Naive B cell (primary cell): ENCODE measurements at places on chromosomes 1 and 21. TPM values are rescaled to one million over a fixed set of nuclear protein-coding genes. Genes with fewer than 3 reads are reported as not detected.

DNA sequence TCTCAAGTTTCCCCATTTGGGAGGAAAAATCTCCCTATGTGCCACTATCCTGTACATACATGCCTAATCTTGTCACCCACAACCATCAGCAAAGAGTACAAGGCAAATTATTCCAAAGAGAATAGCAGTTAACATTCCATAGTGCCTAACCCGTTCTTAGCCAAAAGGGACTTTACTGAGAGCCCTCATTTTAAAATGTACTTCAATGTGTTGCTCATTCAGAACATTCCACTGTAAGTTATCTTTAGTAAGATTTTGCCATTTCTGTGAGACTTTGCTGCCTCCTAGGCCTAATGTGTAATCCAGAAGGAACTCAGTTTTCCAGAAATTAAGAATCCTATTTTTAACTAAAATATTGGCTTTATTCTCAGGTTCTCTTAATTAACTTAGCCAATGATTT is 11.3 kb upstream of the MRPL55 start:
- DNase-seq: no peak

GRCh38 chr21:37060296-37060695 is 12.6 kb downstream of the PIGP start:
- DNase-seq: no peak

ST6GALNAC3 gene
- polyA plus RNA-seq: 10.4 TPM

GRCh38 chr1:186845576-186846210 is 16.9 kb downstream of the PLA2G4A start:
- DNase-seq: no peak

DNA sequence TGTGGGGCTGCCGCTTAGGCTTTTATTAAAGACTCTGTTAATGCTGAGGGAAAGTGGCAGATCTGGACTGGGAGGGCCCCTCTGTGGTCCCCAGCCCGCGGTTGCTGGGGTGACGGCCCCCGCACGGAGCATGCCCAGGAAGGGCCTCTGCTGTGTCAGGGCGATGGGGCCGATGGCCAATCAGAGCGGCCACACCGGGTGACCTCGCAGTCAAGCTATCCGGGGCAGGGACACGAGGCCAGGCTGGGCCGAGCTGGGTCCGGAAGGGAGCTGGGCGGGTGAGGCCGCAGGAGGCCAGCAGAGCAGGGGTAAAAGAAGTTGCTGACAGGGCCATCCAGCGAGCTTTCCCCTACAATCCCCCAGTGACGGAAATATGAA is 145.1 kb downstream of the CASZ1 start:
- no peak for DNase-seq

LAX1 gene
- polyA plus RNA-seq: not detected

- no peak for DNase-seq
Observed at GRCh38 chr1:30670240-30671060, 52.9 kb downstream of the MATN1 start.

- DNase-seq: no peak
Observed at GRCh38 chr1:185559151-185559550, 175.0 kb upstream of the HMCN1 start.

GRCh38 chr1:70156529-70157120 is 48.8 kb downstream of the LRRC40 start:
- no peak for DNase-seq

- no peak for DNase-seq
Observed at GRCh38 chr1:6534248-6534822, 20.0 kb downstream of the NOL9 start.
